Endodermal cell (in vitro differentiated cells): ENCODE measurements at places on chromosomes 3 and 15. TPM values are rescaled to one million over a fixed set of nuclear protein-coding genes. Genes with fewer than 3 reads are reported as not detected.

DNA sequence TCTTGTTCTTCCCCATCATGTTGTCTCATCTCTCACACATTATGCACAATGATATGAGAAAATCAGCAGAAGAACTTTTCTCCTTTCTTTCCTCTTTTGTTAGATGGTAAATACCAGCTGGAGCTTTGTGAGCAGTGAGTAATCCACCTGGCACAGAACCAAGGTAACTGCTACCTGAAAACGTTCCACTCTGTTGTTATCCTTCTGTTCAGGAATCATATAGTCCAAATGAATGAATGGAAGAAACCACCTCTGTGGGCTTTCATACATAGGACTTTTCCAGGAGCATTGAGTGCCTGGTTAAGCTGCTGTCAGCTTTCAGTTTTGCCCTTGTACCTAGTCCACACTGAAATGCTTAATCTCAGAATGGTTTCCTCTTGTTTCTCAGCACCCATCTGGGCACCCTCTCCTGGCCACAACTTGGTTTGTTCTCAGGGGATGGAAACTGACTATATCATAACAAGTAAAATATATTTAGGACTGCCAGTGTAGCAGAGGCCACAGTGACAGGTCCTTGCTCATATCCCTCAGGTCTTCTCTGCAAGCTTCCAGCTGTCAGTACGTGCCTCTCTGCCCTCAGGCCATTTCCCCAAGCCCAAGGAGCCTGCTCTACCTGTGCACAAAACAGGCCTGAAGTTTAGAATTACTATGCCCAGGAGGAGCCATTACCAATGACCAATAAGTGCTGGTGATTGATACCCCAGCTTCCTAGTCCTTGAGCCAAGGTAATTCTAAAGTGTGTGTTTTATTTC, 23.5 kb upstream of the SLC4A7 start:
- DNase-seq: no peak

DNA sequence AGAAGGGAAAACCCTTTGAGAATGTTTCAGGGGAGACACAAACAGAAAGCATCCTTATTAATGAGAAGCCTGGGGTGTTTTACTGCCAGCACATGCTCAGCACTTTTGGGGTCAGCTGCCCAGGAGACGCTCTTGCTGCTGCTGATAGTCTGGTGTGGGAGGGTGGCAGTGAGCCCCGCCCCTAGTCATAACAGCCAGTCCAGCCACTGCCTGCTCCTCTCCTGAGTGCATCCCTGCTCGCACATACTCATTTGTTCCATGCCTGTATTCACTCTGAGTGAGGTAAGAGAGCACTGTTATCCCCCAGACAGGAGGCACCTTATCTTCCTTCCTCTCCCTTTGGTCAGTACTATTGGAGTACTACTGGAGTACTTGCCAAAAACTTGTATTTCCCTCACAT, 101.3 kb downstream of the ETFA start:
- DNase-seq: no peak

DNA sequence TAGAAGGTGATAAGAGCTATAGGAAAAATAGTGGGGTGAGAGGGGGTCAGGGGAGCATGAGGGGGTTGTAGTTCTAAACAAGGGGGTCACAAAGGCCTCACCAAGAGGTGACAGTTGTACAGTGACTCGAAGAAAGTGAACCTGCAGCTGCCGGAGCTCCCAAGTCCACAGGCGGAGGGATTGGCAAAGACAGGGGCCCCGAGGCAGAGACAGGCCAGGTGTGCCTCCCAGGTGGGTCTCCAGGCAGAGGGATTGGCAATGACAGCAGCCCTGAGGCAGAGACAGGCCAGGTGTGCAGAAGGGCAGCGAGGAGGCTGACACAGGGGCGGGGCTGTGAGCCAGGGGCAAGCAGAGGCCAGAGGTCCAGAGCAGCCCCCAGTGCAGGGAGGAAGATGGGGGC, 63.7 kb downstream of the DNAJB8 start:
- no peak for DNase-seq

GRCh38 chr15:69793781-69794451, 303.8 kb downstream of the TLE3 start:
- DNase-seq: peak; percentile 12

- no peak for DNase-seq
Measured at GRCh38 chr3:97684490-97684889, 80.1 kb upstream of the ARL6 start.

Gene SUSD5
- 2.6 and 2.8 TPM in 2 replicates for total RNA-seq

Gene XRN1
- total RNA-seq: 17.6 and 27.6 TPM in 2 replicates
